ENCODE measurements at places on chromosomes 13 and 19.

GRCh38 chr19:15421721-15422260, 3.0 kb upstream of the AKAP8L start:
- no peak for DNase-seq

DNA sequence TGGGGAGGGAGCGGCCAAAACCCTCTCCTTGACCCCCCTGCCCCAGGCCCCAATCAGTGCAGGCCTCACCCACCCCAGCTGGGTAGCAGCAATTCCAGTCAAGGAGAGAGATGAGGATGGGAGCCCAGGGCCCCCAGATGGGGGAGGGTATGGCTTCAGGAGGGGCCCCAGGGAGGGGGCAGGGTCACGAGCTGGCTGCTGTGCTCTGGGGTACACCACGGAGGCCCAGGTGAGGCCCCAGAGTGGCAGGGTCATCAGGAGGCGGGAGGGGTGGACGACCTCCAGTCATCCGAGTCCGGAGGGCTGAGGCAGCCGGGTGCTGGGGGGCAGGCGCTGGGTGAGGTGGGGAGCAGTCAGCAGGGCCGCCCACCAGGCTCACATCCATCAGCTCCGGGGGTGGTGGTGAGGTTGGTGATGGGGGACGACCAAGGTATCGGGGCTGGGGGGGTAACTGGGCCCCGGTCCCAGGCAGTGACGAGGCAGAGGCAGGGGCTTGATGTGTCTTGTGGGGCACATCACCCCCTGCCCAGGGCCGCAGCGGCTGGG, 8.4 kb downstream of the DYRK1B start:
- no peak for DNase-seq

GRCh38 chr19:1028062-1028926, 1.9 kb downstream of the CNN2 start:
- DNase-seq = no peak

DNA sequence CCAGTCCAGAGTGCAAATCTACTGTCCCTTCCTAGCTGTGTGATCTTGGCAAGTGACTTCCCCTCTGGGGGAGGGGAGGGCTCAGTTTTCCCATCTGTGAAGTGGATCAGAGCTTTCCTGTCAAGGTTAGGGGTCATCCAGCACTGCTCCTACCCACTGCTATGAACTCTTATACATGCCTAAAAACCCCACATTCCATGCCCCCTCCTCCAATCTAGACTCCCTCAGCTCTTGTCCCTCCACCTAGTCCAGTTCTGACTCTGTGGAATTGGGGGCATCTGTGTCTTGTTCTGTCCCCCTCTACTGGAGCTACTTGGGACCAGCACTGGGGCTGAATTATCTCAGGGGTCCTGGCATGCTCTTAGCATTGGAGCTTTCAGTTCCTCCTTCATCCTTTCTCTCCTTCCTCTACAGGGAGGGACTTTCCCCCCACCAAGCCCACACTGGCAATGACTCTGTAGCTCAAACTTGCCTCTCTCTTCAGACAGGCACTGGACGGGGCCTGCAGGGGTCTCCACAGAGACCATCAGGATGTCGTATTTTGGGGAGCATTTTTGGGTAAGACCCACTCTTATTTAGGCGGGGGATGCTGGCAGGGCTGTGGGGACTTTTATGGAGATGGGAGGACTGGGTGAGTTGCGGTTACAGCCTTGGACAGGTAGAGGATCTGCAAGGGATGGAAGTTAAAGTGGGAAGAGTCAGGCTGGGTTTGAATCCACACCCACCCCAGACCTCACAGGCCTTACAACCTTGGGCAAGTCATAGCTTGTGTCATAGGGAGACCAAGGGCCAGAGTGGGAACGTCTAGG, 3.6 kb downstream of the FCHO1 start:
- no peak for DNase-seq

DNA sequence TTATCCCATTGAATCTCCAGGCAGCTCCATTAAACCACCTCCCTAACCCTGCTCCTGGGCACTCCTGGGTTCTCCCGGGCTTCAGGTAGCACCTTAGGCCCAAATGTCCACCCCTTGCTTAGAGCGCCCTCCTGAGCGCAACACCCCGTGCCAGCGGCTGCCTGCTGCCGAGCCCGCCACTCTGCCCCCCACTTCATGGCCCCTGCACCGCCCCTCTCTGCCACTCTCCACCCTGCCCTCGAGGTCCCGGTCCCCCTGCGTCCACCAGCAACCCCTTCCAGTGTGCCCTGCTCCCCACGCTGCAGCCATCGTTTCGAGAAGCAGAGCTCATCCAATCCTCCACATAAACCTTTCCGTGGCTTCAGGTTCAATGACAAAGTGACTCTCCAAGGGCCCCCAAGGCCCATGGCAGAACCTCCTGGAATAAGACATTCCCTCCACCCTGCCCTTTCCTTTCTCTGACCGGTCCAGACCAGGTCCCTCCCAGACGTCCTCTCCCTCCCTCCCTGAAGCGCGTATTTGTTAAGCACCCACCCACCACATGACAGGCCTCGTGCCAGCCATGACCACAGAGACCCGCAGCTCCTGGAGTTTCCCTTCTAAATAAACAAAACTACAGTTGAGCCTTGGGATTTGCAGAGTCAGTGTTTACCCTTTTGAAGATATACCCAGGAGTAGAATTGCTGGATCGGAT, 66.6 kb downstream of the ARHGEF18 start:
- no peak for DNase-seq

DNA sequence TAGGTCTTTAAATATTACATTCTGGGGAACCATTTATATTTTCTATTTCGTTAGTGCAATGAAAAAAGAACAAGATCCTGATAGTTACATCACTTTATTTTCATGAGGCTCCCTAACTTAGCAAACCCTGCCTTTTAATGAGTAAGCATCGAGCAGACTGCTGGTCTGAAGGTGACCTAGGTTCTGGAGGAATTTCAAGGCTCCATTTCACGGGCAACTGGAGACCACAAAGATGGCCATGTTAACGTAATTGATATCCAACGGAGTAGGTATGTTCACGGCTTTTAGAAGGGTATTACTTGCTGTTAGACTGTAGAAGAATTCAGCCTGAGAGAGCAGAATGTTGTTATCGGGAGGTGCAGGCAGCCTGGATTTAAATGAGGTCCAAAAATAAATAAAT, 1597.6 kb downstream of the EFNB2 start:
- no peak for DNase-seq

- no peak for DNase-seq
Observed at GRCh38 chr13:80339912-80340650, 845 bp downstream of the SPRY2 start.

GRCh38 chr13:76336889-76337844, 549.0 kb downstream of the KCTD12 start:
- no peak for DNase-seq

DNA sequence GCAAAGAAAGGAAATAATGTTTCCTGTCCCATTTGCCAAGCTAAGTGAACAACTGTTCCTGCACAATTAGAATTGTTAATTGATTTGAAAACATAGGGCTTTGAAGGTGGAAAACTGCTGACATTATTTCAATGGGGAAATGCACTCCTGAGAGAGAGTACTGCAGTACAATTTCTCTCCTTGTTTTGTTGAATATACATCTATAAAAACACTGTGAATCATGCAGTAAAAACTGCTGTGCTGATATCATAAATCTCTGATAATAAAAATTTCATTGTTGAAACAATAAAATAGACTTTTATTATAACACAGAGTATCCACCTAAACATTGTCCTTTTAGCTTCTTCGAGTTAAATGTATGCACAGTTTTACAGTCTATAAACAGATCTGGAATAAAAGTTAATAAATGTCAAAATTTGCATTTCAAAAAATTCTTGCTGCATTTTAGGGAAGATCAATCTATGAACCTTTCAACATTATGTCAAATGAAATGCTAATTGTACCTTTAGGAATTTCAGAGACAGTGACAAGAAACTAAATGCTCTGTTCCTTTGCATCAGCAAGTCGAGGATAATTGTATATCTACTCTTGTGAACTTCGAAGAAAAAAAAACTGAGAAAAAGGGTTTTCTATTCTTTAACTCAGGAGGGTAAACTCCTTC, 328.2 kb upstream of the DACH1 start:
- DNase-seq = no peak

DNA sequence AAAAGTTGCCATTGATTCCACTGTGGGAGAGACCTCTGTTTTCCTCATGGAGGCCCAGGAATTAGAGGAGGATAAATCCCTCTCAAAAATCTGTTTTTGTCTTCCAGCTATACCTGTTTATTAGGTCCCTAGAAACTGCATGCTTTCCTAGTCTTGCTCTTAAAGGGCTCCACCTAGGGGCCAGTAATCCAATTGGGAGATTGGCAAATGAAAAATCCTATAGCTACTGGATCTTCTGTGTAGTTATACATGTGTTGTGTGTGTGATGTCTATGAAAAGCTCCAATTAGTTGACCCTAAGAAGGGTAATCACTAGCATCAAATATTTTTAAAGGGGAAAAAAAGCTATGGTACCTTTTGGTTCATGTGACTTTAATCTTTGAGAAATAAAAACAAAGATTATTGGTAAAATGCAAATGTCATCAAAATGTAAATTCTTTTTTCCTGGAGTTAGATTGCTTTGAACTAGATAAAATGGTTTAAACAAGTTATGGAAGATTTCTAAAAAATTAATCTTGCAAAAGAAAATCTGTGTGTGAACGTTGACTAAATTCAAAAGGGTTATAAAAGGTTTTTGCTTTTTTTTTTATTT, 63.4 kb upstream of the C1QTNF9B start:
- peak; percentile 23 for DNase-seq

DNA sequence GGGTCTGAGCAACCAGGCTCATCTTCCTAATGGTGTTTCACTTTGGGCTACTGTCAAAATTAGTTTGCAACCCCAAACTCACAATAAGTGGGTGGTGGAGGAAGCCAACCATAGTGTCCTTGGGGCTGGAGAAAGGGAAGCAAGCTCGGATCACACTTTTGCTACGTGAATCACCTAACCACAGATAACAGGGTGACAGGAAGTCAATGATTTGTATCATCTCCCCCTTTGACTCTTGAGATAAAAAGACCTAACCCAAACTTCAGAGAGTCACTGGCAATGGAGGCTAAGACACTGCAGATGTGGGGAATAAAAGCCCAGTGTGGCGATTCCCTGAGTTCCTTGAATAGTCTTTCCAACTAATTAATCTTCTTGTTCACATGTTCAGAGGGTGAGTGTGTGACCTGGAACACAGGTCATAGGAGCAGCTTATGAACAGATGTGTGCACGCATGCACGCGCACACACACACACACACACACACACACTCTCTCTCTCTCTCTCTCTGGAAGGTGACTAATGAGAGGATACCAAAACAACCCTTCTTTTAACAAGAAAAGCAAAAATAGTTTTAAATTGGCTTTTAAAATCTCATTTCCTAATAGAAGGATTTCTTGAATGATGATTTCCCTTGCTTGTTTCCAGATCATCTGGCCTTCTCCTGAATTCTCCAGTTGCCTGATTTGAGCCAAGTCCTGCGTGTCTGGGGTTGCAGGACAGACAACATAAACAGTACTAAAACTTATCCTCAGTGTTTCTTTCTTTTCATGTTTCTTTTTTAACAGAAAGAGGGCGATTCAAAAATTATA, 21.2 kb upstream of the DOCK9 start:
- peak; percentile 73 for DNase-seq

GRCh38 chr13:82827724-82828123, 1054.5 kb downstream of the SLITRK1 start:
- DNase-seq = no peak

DNA sequence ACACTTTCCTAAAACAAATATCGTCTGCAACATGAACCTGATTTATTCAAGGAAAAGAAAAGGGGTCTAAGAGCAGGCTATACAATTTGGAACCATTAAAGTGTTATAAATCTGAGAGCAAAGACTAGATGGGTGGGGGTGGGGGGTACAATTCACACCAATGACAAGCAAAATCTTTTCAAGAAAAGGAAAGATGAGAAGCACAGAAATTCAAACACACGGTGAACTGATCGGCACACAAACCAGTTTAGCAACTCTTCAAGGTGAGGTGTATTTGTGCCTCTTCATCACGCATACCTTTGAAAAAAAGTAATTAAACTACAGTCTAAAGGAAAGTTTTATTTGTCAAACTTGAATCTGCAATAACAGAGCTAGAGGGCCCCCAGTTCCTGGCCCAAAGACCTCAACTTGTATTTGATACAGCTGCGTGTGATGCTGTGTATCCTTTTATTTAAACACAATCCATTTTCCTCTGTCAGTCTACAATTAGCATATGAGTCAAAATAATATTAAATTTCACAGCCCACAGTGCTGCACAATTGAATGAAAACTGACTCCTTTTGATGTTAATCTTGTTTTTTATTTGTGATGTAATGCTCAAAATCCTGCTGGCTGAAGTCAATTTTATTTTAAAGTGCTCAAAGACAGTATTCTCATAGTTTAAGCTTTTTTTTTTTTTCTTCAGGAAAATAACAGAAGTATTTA, 14.2 kb downstream of the EFNB2 start:
- no peak for DNase-seq

DNA sequence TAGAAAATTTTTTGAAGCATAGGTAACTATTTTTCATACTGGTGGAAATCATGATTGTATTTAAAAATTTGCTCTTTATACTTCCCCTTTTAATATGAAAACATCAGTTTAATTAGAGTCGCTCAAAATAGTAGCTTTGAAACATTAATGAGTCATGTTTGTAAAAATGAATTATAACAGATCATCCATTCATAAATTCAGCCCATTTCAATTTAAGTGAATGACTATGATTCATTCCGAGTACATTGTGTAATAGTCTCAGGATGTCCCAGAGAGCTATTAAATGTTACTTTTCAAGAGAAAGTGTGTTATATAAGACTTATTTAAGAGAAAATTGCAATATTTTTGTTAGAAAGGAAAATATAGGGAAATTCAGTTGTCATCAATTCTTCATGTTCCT, 111.0 kb downstream of the FNDC3A start:
- no peak for DNase-seq

- DNase-seq = no peak
Observed at GRCh38 chr19:43311706-43312105, 41.8 kb upstream of the CD177 start.

GRCh38 chr13:113224486-113224885, 15.1 kb downstream of the CUL4A start:
- DNase-seq = no peak

DNA sequence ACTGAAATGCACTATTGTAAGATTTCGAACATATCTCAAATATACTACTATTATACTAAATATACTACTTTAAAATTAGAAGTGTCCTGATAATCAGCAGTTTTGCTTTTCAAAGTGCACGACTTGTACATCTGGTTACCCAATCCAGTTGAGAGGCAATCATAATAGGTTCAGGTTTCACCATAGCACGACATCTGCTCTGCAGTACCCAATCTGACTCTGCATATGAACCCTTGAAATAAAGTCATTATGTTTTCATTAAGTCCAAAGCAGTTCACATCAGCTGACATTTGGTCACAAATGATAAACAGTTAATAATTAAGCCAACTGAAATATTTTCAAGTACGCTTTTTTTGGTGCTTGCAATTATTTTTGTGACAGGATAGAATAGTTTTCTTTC, 90.6 kb downstream of the PCDH9 start:
- no peak for DNase-seq
